ENCODE measurements at places on chromosomes 16 and 17. TPM values are rescaled to one million over a fixed set of nuclear protein-coding genes. Genes with fewer than 3 reads are reported as not detected.

CHST5 gene
- total RNA-seq: not detected

B3GNT9 gene
- 72.2 TPM for total RNA-seq

HOXB4 gene
- total RNA-seq: 0.79 TPM

ZG16 gene
- total RNA-seq: 1.2 TPM

YBX2 gene
- total RNA-seq: under 0.01 TPM

UMOD gene
- not detected for total RNA-seq
